ENCODE measurements at places on chromosomes 7 and 10.
A peak's percentile ranks its signal among the peaks of the same experiment; 100 is the strongest.

GRCh38 chr7:48638041-48638440 lies 286.3 kb upstream of the CDC14C start:
- no peak for DNase-seq

DNA sequence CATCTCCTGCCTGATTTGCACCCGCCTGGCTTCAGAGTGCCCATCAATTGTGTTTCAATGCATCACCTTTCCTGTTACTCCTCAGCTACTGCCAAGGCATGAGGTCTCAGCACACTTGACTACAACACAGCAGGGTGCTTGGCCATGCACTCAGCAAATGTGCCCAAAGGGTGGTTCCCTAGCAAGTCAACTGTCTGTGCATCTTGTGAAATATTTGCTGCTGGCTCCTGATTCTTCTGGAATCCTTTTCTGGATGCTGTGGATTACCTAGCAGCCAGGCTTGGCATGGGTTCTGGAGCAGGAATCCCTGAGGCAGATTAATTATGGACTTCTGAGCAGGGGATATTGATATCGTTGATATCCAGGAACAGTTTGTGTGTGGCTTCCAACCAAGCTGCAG lies 662.6 kb upstream of the MGMT start:
- DNase-seq = no peak

GRCh38 chr10:128950159-128950915 lies 516.7 kb upstream of the MGMT start:
- DNase-seq = no peak

- DNase-seq = no peak
These were observed 24.5 kb downstream of the GPR22 start for GRCh38 chr7:107494315-107494751.

DNA sequence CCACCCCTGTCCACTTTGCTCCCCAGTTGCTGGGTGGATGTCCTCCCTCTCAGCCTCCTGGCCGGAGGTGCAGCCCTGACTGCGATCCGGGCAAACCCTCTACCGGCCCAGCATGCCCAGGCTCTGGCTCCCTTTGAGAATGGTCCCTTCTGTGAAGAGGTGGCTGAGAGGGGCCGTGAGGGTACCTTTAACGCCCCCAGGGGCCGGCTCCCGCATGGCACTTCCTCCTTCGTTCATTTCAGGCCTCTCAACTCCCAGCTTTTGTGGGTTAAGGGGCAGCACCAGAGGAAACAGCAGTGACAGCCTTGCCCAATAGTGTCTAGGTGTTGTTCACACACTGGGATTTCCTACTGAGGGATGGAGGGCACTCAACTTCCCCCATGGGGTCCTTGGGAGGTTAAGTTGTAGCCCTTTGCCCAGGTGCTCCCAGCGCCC lies 33.2 kb upstream of the HABP2 start:
- no peak for DNase-seq

DNA sequence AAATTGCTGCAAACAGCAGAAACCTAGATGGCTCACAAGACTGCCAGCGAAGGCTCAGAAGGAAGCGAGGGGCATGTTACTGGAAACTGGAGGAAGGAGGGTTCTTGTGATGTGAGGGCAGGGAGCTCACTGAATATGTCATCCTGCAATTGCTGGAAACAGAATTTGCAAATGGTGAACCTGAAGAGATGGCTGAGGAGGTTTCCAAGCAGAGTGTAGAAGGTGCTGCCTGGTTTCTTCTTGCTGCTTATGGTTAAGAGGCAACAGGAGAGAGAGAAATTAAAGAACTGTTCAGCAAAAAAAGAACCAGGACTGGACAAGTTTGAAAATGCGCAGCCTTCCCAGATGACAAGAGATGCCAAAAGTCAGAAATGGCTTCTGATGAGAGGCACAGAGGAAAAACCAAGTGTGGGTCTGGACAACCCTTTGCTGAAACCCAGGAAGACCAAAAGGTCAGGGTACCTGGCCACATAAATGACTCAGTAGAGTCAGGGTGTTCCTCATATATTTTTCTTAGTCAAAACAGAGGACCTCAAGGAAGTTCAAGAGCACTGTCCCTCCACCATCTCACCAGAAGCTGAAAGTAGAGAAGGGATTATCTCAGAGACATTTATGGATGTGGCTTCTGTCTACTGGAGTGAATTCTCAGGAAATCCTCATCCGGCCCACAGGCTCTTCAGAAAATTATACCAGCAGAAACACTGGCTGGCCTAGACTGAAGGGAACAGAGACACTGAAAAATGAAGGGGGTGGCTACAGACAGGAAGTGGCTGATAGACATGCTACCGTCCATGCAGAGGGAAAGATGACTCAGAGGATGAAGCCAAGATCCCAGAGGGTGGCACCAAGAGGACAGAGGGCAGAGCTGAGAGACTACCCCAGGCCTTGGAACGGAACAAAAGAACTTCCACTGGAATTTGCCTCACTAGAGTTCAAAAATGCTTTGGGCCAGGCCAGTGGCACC lies 10.1 kb downstream of the PAPOLB start:
- DNase-seq = no peak

GRCh38 chr10:133438711-133439273 lies 14.4 kb upstream of the SPRN start:
- DNase-seq = peak; percentile 81

GRCh38 chr10:89278900-89279392 lies 22.9 kb upstream of the IFIT2 start:
- DNase-seq = no peak

GRCh38 chr10:25492040-25492439 lies 317.2 kb downstream of the GPR158 start:
- DNase-seq = no peak

GRCh38 chr7:36659172-36659516 lies 65.2 kb downstream of the AOAH start:
- no peak for DNase-seq

DNA sequence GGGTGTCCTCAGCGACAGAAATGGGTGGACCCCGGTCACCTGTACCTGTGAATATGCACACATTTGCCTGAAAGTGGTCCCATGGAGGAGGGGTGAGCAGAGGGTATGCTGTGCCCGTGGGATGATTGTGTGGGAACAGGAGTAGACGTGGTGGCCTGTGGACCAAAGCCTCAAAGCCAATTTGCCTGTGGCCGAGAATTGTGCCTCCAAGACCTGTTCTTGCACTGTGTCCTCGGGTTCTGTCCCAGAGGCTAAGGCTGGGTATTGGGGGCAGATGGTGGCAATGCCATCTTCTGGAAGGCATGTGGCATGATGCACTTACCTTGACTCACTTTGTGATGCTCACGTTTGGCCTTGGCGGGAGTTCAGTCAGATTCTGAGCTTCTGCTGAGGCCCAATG lies 351.0 kb downstream of the TCERG1L start:
- no peak for DNase-seq

DNA sequence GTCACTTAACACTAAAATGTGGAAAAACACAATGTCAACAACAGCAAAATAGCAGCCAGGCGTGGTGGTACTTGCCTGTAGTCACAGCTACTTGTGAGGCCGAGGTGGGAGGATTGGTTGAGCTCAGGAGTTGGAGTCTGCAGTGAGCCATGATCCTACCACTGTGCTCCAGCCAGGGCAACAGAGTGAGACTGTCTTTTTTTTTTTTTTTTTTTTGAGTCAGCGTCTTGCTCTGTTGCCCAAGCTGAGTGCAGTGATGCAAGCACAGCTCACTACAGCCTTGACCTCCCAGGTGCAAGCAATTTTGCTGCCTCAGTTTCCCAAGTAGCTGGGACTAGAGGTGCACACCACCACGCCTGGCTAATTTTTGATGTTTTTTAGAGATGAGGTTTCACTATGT lies 6.1 kb downstream of the KCTD7 start:
- no peak for DNase-seq

GRCh38 chr10:86362586-86363183 lies 3.9 kb downstream of the GRID1 start:
- no peak for DNase-seq

GRCh38 chr10:34473174-34474008 lies 341.7 kb downstream of the PARD3 start:
- DNase-seq = no peak

DNA sequence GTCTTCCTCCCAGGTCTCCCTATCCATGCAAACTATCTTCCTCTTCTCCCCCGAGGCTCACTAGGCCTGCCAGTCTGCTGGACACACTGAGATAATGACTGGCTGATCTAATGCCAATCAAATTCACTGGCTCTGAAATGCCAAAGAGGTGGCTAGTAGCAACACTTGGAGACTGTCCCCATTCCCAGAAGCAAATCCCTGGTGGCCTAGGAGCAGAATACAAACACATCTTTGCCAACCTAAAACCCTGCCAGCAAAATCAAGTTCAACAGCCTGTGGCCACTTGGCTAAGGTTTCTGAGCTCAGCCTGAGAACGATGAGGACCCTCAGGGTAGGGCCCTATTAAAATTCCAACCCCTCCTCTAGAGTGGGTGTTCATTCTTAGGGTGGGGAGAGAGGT lies 46.6 kb downstream of the SH3PXD2A start:
- DNase-seq = no peak

- peak; percentile 2 for DNase-seq
These were observed 131.7 kb upstream of the EEPD1 start for GRCh38 chr7:36021367-36021766.

DNA sequence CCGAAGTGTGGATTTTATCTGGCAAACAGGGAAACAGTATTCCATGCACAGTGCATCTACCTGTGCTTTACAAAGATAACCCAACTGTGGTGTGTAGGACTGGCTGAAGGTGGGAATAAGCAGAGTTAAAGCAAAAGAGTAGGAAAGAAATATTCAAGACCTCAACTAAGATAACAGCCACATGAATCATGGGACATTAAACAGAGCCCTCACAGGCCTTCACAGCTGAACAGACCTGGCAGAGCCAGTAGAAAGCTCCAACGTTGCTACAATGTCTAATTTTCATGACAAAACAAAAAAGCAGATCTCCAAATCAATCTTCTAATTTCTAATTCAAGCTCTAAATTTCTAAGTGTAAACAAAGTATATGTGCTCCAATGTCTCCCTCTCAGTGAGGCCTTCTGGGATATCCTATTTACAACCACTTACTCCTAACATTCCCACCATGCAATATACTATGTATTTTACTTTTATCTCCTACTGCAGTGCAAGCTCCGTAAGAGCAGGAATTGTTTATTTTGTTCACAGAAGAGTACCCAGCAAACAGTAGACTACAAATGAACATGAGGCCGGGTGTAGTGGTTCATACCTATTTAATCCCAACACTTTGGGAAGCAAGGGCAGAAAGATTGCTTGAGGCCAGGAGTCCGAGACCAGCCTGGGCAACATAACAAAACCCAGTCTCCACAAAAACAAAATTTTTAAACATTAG lies 63.5 kb downstream of the UBE2H start:
- no peak for DNase-seq

DNA sequence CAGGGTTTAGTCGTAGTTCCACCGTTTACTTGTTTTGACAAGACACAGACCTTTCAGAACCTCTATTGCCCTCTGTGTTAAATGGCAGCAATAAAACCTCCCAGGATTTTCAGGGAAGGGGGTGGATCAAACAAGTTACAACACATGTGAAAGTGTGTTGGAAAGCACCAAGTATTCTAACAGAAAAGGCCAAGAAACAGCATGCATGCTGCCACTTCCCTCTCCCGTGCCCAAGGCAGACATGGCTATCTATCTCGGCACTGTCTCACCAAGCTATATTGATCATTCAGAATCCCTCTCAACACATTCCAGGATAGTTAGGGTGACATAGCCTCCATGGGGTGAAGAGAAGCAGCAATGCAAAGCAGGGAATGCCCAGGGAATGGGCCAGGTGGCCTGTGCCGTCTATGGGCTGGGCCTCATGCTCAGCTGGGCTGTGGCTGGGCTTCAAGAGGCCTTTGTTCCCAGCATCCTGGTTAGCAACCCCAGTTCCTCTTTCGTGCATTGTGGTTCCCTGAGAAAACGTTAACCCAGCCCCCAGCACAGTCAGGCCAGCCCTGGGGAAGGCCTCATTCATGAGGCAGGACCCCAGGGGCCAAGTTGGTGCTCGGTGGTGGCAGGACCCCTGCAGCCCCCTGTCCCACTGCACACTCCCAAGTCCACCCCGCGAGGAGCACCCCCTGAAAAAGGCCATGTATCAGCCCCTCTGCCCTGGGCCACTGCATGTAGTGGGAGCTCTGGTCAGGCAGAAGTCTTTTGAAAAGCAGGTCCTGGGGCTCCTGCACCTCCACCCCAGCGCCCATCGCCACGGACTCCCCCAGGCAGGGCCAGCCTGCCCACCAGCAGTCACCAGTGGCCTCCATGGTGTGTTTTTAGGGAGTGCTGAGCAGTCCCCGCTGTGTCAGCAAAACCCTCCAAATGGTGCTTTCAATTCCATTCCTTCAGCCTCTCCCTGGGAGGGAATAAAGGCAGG lies 25.5 kb downstream of the VSIR start:
- DNase-seq = peak; percentile 94

DNA sequence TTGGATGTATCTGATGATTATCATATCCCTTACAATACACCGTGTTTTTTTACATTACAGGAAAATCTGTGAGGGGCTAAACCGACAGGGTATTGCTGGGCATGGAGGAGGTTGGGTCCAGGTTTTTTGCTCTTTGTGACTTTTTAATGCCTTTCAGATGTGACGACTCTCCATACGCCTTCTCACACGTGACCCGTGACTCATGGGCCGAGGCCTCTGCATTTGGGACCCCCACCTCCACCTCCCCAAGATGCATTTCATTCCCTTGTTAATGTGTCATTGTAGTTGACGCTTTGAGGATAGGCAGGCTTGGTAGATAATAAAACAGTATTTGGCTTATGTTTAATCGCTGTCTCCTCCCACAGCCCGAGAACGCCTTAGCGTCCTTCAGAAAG lies 95.3 kb downstream of the CUX1 start:
- DNase-seq = no peak

GRCh38 chr10:64896582-64896981 lies 1375.4 kb downstream of the REEP3 start:
- DNase-seq = no peak

- no peak for DNase-seq
These were observed 47.5 kb downstream of the CCSER2 start for GRCh38 chr10:84375881-84376280.

GRCh38 chr10:52746169-52746568 lies 26.4 kb downstream of the MBL2 start:
- peak; percentile 32 for DNase-seq

- DNase-seq = no peak
These were observed 15.5 kb upstream of the C10orf71 start for GRCh38 chr10:49283491-49283890.

- no peak for DNase-seq
These were observed 350.1 kb downstream of the ETV1 start for GRCh38 chr7:13639396-13639795.

All from OCI-M1 (cell line).